ENCODE measurements at places on chromosomes 1 and 21. TPM values are rescaled to one million over a fixed set of nuclear protein-coding genes. Genes with fewer than 3 reads are reported as not detected.

GRCh38 chr1:184878002-184878401 lies 96.3 kb downstream of the NIBAN1 start:
- no peak for DNase-seq

GRCh38 chr21:34702341-34703170 lies 33.8 kb downstream of the CLIC6 start:
- DNase-seq, result no peak

DNA sequence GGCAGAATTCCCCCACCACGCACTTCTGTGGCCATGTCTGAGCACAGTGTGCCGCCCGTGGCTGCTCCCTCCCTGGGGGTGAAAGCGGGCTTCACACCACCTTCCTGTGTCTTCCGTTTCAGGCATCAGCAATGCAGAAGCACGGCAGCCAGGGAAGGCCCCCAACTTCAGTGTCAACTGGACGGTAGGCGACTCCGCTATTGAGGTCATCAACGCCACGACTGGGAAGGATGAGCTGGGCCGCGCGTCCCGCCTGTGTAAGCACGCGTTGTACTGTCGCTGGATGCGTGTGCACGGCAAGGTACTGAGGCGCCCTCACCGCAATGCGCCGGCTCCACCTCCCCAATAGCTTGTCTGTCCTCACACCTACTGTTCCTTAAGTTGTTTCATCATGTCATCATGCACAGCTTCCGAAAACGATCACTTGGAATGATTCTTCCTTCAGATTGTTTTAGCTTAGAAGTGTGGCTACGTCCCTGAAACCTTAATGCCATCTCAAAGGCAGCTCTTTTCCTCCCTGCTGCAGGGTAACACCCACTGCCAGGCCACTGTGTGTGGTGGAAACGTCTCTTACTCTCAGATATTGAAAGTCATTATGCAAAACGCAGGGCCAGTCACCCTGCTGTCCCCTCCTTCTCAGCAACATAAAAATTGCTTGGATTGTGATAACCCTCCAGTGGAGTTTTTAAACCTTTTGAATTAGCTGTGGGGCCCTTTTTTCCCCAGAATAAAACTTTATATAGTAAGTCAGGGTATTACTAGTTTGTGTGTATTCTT lies 66.8 kb downstream of the POFUT2 start:
- DNase-seq, result no peak

GRCh38 chr1:230892018-230892491 lies 23.7 kb upstream of the C1orf198 start:
- DNase-seq, result no peak

The HHIPL2 gene
- 0.40 TPM for total RNA-seq

- DNase-seq, result peak; percentile 76
Measured at GRCh38 chr1:180168786-180169639, 14.3 kb downstream of the QSOX1 start.

GRCh38 chr1:230143534-230143933 lies 76.5 kb downstream of the GALNT2 start:
- DNase-seq, result peak; percentile 90

DNA sequence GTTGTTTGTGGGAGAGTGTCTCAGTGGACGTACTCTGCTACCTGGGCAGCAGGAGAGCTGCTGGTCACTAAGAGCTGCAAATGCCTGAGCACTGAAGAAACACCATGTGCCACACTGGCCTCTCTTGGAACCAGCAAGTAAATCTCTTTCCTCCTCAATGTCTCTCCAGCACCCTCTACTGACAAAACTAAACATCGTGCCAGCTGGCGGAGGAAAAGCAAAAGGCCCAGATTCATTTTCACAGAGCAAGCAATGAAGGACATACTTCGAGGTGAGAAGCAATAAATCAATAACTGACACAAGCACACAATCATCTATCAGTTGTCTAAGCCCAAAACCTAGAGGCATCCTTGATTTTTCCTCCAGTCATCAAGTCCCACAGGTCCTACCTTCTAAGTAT lies 78.1 kb downstream of the RERE start:
- no peak for DNase-seq

DNA sequence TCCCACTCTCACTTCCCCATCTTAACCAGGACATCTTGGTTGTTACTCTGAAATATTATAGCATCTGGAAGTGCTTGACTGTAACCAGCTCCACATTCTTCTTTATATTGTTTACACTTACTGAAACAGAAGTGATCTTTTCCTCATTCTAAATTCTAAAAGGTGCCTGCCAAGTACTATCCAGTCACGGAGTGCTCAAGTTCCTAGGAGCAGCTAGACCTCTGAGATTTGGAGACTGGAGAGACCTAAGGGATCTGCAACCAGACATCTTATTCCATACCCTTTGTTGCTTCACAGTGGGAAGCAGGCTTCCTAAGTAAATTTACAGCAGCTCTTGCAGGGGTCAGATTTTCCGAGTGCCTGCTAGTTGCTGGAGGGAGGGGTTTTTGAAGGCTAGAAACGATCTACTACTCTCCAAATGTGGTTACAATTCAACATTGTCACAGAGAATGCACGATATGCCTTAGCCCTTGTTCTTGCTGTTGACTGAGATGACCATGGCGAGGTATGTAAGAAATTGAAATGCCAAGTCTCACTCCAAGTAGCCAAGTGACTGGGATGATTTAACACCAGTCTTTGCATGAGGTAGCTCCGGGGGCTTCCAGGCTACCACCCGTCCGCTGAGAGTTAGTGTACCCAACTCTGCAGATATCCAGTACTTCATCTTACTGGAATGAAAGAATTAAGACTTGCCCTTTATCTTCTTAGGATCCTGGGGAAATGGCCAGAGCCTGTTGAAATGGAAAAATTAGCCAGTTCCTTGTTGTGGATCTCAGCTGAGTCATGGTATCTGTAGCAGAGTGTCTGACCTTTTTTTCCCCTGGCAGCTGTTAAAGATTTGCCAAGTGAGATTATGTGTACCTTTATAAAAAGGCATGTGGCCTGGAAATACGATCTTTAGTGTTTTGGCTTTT lies 150.8 kb downstream of the MAST2 start:
- DNase-seq, result no peak

GRCh38 chr1:204217648-204218000 lies 3.8 kb upstream of the GOLT1A start:
- DNase-seq, result no peak

- DNase-seq, result no peak
Measured at GRCh38 chr1:186736971-186737685, 56.9 kb upstream of the PTGS2 start.

The TCP10L gene
- 0.58 TPM for total RNA-seq

The BTBD19 gene
- 1.7 TPM for total RNA-seq

GRCh38 chr1:15296585-15297321 lies 49.7 kb downstream of the FHAD1 start:
- DNase-seq, result no peak

- DNase-seq, result no peak
Measured at GRCh38 chr1:167077128-167077867, 12.9 kb downstream of the GPA33 start.

- no peak for DNase-seq
Measured at GRCh38 chr1:113231866-113232265, 158.4 kb upstream of the MAGI3 start.

The DCAF6 gene
- total RNA-seq, result 40.6 TPM

DNA sequence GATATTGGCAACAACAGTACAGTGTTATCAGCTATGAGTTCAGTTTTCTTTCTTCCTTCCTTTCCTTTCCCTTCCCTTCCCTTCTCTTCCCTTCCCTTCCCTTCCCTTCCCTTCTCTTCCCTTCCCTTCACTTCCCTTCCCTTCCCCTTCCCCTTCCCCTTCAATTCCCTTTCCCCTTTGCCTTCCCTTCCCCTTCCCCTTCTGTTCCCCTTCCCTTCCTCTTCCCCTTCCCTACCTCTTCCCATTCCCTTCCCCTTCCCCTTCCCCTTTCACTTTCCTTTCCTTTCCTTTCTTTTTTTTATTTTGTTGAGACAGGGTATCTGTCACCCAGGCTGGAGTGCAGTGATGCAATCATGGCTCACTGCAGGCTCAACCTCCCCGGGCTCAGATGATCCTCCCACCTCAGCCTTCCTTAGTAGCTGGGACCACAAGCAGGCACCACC lies 72.3 kb upstream of the CAPZB start:
- no peak for DNase-seq

The NBPF19 gene
- total RNA-seq, result 0.95 TPM

GRCh38 chr21:18715606-18716005 lies 312.0 kb upstream of the TMPRSS15 start:
- DNase-seq, result no peak

DNA sequence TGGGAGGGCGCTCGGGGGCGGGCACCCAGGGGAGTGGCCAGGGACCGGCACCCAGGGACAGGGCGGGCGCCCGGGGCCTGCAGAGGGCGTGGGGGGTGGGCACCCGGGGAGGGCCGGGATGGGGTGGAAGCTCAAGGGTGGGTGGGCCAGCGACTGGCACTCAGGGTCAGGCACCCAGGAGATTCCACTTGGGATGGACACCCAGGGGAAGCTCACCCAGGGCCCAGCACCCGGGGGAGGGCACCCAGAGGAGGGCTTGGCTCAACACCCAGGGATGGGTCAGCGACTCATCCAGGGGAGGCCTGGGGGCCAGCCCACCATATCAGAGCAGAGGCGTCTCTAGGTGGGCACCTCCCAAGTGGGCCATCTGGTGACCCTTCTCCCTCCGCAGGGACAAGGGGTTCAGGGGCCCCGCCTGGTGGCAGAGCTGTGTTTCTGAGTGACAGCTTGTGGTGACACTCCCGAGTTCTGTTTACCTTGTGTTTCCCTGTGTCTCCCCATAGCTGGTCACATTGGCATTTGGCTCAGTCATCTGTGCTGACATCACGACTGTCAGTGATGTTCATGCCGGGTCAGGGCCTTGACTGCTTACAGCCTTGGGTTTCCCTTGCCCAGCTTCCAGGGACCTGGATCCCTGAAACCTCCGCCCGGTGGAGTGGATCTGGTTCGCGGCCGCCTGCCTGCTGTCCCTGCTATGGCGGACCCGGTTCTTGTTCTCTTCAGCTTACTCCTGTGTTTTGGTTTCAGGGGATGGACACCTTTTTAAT lies 749 bp downstream of the IBA57 start:
- DNase-seq, result peak; percentile 77

DNA sequence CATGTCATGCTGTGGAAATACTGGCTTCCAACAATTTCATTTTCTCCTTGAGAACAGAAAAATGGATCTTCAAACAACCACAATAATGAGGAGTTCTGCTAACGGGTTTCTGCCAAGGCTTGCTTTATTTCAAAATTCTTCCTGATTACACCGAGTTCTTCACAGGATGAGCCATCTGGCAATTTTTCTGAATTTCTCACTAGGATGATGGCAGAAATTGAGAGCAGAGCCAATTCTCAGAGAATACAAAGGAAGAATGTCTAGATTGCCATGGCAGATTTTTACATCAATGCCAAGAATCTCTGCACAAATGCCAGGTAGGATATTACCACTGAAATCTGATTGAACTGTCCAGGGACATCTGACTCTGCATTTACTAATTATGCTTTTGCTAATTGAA lies 619.0 kb upstream of the CHRM3 start:
- DNase-seq, result no peak

The WNT3A gene
- not detected for total RNA-seq

DNA sequence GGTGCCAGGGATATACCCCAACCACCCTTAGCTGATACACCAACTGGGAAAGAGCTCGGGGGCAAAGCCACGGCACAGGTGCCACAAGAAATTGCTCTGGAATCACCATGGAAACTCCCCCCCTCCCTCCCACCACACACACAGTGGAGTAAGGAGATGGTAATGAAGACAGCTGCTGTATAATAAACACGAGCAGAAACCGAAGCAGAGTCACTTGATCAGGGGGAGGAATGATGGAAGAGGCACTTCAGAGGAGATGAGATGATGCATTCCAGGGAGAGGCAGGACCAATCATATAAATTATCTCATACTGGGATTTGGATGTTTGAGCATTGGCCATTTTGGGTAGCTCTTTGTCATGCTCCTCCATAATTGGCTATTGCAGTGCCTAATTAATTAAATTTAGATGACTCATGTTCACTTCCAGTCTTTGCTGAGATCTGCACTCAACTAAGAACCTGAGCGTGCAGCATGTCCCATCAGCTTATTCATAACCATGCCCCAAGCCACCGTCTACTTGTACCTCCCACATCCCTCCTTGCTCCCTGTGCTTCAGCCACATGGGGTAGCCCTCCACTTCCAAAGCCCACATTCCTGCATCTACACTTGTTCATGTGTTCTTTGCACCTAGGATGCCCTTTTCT lies 189.5 kb downstream of the ZSCAN20 start:
- DNase-seq, result no peak

DNA sequence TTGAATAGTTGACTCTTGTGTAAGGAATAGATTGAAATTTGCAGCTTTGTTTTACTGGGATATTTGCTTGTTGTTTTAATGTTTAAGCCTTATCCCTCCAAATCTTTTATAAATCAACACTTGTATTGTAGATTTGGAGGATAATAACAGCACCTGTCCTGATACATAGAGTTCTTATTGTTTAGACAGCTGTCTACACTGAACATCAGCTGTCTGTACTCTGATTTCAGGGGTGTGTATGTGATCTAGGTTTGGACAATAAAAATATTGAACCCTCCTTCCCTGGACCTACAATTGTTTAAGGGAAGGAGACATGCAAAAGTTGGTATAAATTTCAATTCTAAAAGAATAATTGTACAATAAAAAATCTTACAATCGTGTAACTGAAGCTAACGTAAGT lies 48.3 kb upstream of the DPH5 start:
- no peak for DNase-seq

The PDZK1 gene
- total RNA-seq, result 0.13 TPM

DNA sequence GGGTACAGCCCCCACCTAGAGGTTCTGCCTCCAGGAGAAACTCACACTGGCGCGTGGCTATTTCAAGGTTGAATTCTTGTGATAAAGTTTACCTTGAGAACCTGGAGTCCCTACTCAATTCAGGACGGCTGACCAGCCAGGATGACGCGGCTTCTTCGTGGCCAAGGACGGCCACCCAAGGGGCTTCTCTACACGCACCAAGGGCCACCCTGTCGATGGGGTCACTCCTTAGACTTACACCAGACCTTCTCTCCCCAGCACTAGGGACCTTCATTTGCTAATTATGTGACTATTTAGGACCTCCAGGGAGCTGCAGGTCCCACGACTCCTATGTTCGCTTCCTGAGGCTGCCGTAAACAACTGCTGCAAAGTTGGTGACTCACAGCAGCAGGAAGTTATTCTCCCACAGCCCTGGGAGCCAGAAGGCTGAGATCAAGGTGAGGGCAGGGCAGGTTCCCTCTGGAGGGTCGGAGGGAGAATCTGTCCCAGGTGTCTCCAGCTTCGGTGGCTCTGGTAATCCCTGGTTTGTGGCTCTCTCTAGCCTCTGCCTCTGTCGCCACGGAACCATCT lies 135.9 kb downstream of the NPHP4 start:
- DNase-seq, result peak; percentile 39

DNA sequence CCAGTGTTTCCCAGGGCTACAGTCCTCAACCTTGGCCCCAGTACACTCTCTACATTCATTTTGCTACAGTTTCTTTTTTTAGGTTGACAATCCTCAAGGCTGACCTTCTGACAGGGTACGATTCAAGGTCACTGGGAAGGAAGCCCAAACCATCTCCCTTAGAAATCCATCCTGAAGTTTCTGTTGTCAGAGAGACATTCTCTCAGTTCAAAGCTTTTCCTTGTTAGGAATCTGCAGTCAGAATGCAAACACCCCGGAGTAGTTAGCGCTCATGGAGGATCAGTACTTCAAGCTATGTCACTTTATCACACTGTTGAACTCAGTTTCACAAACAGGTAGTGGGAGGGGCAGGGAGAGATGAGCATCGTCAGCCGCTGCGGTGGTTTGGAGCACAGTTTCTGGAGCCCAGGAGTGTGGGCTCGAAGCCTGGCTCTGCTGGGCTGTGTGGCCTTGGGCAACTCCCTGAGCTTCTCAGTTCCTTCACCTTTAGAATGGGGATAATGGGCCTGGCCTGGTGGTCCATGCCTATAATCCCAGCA lies 4.2 kb downstream of the SLC2A5 start:
- no peak for DNase-seq
